ENCODE measurements at places on chromosomes 1 and 21. TPM values are rescaled to one million over a fixed set of nuclear protein-coding genes. Genes with fewer than 3 reads are reported as not detected.

Gene CA6
- not detected for total RNA-seq

Gene FAM229A
- 5.6 TPM for total RNA-seq

Gene CFAP107
- 0.26 TPM for total RNA-seq

Gene ITLN2
- not detected for total RNA-seq

Gene CELA3A
- total RNA-seq = 21,488 TPM

Gene COL24A1
- not detected for total RNA-seq

Gene FCRL1
- not detected for total RNA-seq

Gene KIF21B
- total RNA-seq = 0.51 TPM

Gene CD2
- 0.85 TPM for total RNA-seq

Gene CD1D
- 0.25 TPM for total RNA-seq

Gene OR2T29
- total RNA-seq = 0.12 TPM

Gene SEC16B
- 7.2 TPM for total RNA-seq

Gene IFNLR1
- total RNA-seq = 3.0 TPM

Gene BSND
- total RNA-seq = not detected

Gene TDRD10
- 0.13 TPM for total RNA-seq
